Urinary bladder (tissue), 4 donors: ENCODE measurements at places on chromosomes 3 and 15. TPM values are rescaled to one million over a fixed set of nuclear protein-coding genes. Genes with fewer than 3 reads are reported as not detected.

DNA sequence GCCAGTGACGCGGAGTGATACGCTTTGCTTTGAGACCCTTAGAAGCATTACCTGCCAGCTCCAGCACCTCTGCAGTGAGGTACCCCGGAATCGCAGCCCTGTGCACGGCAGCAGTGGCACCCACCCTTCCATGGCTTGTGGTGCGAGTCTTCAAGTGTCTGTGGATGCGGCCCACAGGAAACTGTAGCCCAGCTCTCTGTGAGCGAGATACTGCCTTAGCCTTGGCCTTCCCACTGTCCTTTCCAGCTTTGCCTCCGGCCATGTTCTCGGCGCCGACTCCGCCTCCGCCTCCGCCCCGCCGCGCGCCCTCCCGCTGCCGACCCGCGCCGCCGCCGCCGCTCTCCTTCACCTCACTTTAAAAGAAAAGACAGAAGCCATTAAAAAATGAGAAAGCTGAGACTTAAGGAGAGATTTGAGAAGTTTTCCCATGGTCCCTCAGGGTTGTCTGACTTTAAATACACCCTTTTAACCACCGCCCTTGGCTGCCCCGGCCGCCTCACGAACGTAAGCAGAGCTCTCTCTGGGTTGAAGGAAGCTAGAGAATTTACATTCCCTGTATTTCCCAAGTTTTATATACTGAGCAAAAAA is 78.5 kb upstream of the FAM174B start:
- peak; percentile 28 for DNase-seq

- DNase-seq, result no peak
Measured at GRCh38 chr3:126745760-126746394, 41.8 kb downstream of the CHCHD6 start.

GRCh38 chr3:47854267-47854666 is 51.3 kb downstream of the DHX30 start:
- DNase-seq, result no peak

Gene FAIM
- total RNA-seq, result 23.1 TPM

GRCh38 chr3:167067787-167068161 is 312.3 kb downstream of the ZBBX start:
- peak; percentile 5 for DNase-seq

DNA sequence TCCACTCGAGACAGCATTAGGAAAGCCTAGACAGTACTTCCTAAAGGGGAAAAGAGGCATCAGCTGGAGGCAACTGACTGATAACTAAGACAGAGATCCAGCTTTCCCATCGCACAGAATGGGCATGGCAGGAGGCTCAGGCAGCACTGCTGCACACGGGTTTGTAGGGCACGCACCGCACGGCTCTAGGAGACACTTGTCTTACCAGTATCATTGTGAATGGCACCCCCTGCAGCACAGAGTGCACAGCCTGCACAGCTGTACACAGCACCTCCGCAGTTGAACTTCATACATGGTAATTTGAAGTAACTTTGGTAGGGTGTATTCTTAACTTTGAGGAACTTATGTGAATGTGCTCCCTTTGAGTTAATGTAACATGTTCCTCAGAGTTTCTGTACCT is 281.6 kb downstream of the PLCL2 start:
- no peak for DNase-seq

- peak; percentile 56 for DNase-seq
Measured at GRCh38 chr3:197394464-197395321, 96.3 kb upstream of the DLG1 start.

DNA sequence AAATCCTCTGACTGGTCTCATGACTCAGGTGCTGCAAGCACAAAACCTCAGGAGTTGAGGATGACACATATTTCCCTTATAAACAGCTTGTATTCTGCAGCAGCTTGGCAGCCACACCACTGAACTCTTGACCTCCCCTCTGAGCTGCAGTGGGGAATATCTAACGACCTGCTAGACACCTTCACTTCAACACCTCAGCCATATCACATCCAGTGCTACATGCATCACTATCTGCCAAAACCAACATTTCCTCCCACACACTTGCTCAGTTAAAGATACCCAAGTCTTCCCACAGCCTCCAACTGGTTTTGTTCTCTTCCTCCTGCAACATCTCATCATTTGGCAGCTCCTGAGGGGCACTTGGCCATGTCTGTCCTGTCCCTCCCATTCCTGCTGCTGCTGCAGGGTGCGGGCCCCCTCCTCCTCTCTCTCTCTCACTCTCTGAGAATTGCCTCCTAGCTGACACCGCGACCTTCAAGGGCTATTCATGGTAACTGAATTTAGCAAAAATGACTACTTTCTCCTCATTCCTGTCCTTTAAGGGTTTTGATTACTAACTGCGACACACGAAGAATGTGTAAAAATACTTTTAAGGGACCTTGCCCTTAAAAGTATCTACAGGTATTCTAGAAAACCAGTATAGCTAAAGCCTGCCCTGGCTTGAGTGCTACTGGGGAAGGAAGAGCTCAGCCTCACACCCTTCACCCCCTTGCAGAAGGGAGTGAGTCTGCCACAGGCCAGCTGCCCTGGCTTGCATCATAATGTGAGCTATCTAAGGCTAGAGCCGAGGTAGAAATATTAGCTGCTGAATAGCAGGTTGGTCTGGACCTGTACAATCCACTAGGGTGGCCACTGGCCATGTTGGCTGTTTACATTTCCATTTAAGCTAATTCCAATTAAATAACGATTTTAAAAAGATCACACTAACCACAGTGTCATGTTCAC is 5.0 kb upstream of the CCR9 start:
- no peak for DNase-seq

GRCh38 chr15:78085928-78086327 is 6.4 kb upstream of the SH2D7 start:
- DNase-seq, result no peak

DNA sequence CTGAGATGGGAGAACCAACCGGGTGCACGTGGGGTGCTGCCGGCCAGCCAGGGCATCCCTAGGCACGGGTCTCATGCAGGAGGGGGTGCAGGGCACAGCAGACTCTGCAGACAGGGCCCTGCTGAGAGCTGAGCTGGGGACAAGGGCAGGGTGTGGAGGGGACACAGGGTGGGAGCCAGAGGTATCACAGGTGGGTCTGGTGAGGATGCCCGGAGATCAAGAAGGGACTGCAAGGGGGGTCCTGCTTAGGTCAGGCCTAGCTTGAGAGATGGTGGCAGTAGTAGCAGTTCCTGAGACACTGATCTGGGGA is 39.5 kb upstream of the PRR23E start:
- no peak for DNase-seq

DNA sequence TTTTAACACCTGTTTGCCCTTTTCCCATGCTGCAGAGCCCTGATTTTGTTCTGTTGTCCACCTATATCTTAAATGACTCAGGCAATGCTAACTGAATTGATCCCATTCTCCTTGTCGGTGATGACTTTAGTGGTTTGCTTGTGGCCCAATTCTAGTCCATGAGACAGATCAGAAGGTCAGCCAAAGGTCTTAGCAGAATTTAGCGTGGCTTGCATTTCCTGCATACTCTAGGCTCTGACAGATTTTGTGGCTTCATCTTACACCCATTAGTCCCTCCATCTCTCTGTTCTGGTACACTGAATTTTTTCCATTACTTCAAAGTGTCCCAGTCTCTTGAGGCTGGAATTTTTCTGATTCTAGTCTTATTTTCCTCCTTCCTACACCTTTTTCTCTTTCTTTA is 161.9 kb downstream of the STAC start:
- DNase-seq, result no peak

GRCh38 chr3:89966877-89967665 is 859.6 kb downstream of the EPHA3 start:
- no peak for DNase-seq
